Right lobe of liver (tissue), 6 donors: ENCODE measurements at places on chromosomes 5 and 9. TPM values are rescaled to one million over a fixed set of nuclear protein-coding genes. Genes with fewer than 3 reads are reported as not detected.

Gene EXD3
- 3.3 TPM for total RNA-seq

Gene NFIB
- 23.0 TPM for total RNA-seq

Gene SLC34A3
- total RNA-seq: not detected

Gene WDR31
- total RNA-seq: 3.5 TPM

Gene IFNB1
- not detected for total RNA-seq

Gene LHFPL2
- total RNA-seq: 3.4 TPM

Gene SMIM33
- total RNA-seq: not detected

Gene COL5A1
- 8.5 TPM for total RNA-seq

Gene GABRA1
- not detected for total RNA-seq

Gene SIMC1
- total RNA-seq: 7.0 TPM

Gene GALNT12
- 0.40 TPM for total RNA-seq

Gene LTC4S
- 0.73 TPM for total RNA-seq

GRCh38 chr9:95091601-95092261, 225.8 kb downstream of the FANCC start:
- no peak overlapping the region for H3K27ac ChIP-seq
- H3K4me3 ChIP-seq: no peak overlapping the region
- H3K36me3 ChIP-seq: peaks cover 3% of the 10 kb centered on the region
- DNase-seq: no peak
- H3K4me1 ChIP-seq: no peaks in the 10 kb centered on the region
- no peaks in the 10 kb centered on the region for H3K27me3 ChIP-seq

- peaks cover 8% of the 10 kb centered on the region for H3K4me1 ChIP-seq
- H3K36me3 ChIP-seq: no peaks in the 10 kb centered on the region
- no peak overlapping the region for H3K4me3 ChIP-seq
- H3K27me3 ChIP-seq: no peaks in the 10 kb centered on the region
- H3K27ac ChIP-seq: no peak overlapping the region
Measured at GRCh38 chr5:42889311-42889933, 77.7 kb upstream of the SELENOP start.

DNA sequence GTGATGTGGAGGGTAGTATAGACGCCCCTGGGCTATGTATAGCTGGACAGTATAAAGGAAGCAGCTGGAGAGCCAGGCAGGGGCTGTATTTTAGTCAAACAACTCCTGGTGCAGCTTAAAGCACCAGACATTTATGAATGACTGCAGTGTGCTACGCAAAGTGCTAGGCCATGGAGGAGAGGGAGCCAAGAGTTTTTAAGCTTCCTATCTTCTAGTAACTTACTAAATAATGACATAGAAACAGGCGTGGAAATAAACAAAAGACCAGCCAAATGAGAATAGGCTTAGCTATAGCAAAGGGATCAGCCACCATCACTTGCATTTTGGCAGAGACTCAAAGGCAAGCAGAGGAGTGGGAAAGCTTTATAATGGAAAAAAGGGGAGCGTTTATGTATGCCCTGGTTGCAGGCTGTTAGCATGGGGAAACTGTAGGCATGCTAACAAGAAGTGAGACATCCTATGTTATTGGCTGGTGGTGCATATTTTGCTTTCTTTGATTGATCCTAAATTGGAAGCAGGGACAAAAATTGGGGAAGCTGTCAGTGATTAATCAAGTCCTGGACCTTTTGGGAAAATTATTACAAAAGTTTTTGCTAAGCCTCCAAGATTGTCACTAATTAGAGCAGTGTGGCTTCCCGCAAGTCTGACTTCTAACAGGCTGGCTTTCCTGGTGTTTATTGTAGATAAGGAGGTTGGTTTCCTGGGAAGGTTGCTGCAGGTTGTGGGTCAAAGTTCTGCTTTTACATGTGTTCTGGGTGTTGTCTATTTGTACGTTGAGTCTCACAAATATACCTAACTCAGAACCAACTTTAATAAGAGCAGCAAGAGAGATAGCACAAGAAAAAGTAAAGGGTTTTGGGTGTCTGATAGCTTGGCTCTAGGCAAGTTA, 46.6 kb downstream of the RAB3C start:
- no peaks in the 10 kb centered on the region for H3K36me3 ChIP-seq
- no peaks in the 10 kb centered on the region for H3K27me3 ChIP-seq
- peak overlapping the region; percentile 59 for H3K27ac ChIP-seq
- no peak overlapping the region for H3K4me3 ChIP-seq

DNA sequence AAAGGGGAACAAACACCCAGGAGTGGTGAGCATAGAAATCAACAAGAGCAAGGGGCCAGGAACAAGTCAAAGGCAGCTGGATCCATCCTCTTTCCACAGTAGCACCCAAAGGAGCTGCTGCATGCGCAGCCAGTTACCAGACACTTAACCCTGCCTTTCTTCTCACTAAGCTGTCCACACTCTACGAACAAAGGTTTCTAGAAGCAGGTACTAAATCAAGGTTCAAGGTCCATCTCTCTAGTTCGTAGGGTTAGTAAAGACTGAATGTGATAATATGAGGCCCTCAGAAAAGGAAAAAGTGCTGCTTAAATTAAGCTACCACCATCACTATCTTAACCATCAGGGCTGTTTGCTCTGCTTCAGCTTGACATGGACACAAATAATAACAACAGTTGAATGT, 121.2 kb upstream of the NIPBL start:
- H3K36me3 ChIP-seq: no peaks in the 10 kb centered on the region
- H3K4me3 ChIP-seq: no peak overlapping the region
- no peak for DNase-seq
- no peaks in the 10 kb centered on the region for H3K4me1 ChIP-seq

DNA sequence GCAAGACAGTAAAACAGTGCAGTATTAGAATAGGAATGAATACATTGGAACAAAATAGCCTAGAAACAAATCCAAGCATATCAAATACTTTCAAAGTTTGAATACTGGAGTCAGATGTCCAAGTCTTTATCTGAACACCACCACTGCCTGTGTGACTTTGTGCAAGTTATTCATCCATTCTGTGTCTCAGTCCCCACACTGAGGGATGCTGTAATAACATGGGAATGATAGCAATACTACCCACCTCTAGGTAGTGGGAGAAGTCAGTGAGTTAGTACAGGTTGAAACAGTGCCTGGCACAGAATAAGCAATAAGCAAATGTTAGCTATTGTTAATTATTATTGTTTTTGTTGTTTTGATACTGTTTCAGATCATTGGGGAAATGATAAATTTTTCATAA, 130.9 kb downstream of the SUSD1 start:
- no peaks in the 10 kb centered on the region for H3K36me3 ChIP-seq
- H3K27ac ChIP-seq: no peak overlapping the region
- H3K4me1 ChIP-seq: no peaks in the 10 kb centered on the region
- DNase-seq: no peak
- H3K27me3 ChIP-seq: no peaks in the 10 kb centered on the region

DNA sequence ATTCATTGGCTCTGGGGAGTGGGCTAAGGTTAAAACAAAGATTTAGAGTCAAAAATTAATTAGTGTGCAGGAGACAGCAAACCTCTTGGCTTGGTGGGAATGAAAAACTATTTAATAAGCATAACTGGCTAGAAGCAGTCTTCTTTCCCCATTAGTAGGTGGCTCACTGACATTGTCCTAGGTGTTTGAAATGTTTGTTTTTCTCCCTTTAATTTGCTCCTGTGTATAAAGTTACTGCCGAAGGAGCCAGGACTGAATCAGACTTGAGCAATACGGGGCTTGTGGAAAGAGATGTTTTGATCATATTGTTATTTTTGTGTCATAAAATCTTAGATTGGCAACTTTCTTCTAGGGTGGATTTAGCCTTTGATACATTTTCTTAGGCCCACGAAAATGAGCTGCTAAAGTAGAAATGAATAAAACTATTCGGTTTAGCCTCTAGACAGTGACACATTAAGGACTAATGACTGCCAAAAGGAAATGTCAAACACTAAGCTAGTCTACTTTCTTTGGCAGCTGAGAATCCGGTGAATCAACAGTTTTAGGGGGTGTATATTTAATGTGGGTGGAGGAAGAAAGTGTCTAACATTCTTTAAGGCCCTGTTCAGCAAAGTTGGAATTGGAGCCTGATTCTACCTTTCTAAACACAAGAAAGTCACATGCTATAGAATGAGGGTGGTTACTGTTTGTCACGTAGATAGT, 30.2 kb downstream of the LRRTM2 start:
- H3K27ac ChIP-seq: no peak overlapping the region
- H3K27me3 ChIP-seq: no peaks in the 10 kb centered on the region
- H3K36me3 ChIP-seq: no peaks in the 10 kb centered on the region
- H3K4me3 ChIP-seq: no peak overlapping the region

DNA sequence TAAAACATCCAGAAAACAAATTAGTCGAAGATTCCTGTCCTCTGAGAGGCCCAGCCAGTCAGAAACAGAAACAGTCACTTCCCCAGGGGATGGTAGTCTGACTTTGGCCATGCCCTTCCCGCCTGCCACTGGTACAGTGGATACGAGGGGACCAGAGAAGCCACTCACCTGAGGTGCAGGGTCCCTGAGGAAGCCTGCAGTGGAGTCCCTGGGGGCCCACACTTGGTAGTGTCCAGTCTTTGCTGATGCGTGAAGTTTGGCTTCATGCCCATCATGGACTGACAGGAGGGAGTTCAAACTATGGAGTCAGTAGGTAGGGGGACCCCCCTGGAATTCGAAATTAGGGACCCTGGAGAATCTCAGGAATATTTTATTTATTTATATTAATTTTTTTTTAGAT, 147.5 kb downstream of the DAB2IP start:
- no peak overlapping the region for H3K4me3 ChIP-seq
- H3K27me3 ChIP-seq: no peaks in the 10 kb centered on the region
- H3K4me1 ChIP-seq: no peaks in the 10 kb centered on the region
- no peaks in the 10 kb centered on the region for H3K36me3 ChIP-seq
- H3K27ac ChIP-seq: no peak overlapping the region

- no peaks in the 10 kb centered on the region for H3K27me3 ChIP-seq
- no peaks in the 10 kb centered on the region for H3K36me3 ChIP-seq
- no peak for DNase-seq
- no peaks in the 10 kb centered on the region for H3K4me1 ChIP-seq
Measured at GRCh38 chr5:136527311-136527710, 162.0 kb upstream of the TRPC7 start.

GRCh38 chr5:167489202-167489601, 802.2 kb upstream of the WWC1 start:
- no peaks in the 10 kb centered on the region for H3K4me1 ChIP-seq
- H3K36me3 ChIP-seq: no peaks in the 10 kb centered on the region
- H3K4me3 ChIP-seq: no peak overlapping the region
- no peaks in the 10 kb centered on the region for H3K27me3 ChIP-seq
- DNase-seq: no peak

DNA sequence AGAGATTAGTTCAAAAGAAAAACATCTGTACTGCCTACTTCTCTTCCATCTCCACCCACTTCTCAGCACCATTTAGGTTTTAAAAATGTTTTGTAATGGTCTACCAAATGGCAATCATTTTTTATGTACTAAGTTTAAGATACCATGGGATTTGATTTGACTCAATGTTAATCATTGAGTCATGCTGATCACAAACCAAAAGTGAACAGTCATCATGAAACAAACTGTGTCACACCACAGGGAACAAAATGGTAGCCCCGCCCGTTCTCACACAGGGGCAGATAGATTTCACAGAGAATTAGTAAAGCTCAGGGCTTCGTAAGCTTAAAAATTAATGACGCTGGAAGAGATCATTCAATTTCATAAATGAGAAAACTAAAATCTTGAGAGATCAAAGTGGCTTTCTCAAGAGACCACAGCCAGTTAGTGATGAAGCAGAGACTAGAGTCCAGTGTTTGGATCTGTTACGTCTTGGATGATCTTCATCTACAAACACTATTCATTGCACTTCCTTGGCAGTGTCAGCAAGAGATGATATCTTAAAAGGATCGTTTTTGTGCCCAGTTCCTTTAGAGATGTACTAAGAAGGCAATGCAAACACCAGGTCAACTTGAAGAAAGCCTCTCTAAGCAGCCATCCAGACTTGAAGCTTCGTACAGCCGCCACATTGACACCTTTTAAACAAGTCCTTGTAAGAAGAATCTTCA, 33.9 kb upstream of the TRIO start:
- DNase-seq: no peak
- no peaks in the 10 kb centered on the region for H3K36me3 ChIP-seq
- no peaks in the 10 kb centered on the region for H3K27me3 ChIP-seq
- H3K27ac ChIP-seq: no peak overlapping the region

DNA sequence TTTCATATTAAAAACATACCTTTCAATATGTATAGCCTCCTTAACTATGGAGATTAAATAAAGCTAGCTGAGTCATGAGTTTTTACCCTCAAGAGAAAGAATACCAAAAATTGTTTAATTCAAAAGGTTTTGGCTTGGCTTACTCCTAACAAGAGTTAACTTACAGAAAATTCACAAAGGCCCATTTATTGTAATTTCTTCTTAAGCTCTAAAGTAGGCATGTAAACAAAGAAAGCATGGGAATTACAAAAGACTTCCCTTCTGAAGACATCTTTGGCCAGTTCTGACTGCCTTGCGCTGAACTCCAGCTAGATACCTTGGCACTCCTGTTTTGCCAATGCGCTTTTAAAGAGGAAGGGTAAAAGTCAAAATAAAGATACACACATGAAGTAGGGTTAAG, 28.2 kb downstream of the PUM3 start:
- H3K36me3 ChIP-seq: peaks cover 4% of the 10 kb centered on the region
- no peak overlapping the region for H3K4me3 ChIP-seq
- no peak for DNase-seq
- no peaks in the 10 kb centered on the region for H3K27me3 ChIP-seq

- no peak overlapping the region for H3K4me3 ChIP-seq
- H3K27ac ChIP-seq: no peak overlapping the region
- H3K36me3 ChIP-seq: no peaks in the 10 kb centered on the region
- H3K4me1 ChIP-seq: no peaks in the 10 kb centered on the region
- no peak for DNase-seq
Measured at GRCh38 chr9:115517335-115518075, 399.5 kb upstream of the TNC start.

DNA sequence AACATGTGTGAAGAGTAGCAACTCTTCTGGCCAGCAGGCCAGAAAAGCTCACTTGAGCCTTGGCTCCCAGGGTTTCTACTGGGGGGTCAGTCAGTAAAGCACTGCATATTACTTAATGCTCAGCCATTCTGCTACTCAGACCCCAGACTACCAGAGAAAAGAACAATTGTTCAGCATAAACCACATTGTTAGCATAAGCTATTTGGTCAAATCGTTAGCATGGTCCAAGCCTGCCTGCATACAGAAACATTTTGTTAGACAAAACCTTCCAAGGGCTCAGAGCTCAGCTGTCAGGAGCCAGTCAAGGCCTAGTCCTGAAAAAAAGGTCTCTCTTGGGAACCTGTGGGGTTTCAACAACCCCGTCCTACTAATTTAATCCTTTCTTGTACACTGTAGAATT, 449.3 kb downstream of the PRR16 start:
- no peak overlapping the region for H3K4me3 ChIP-seq
- no peaks in the 10 kb centered on the region for H3K4me1 ChIP-seq
- no peak for DNase-seq

DNA sequence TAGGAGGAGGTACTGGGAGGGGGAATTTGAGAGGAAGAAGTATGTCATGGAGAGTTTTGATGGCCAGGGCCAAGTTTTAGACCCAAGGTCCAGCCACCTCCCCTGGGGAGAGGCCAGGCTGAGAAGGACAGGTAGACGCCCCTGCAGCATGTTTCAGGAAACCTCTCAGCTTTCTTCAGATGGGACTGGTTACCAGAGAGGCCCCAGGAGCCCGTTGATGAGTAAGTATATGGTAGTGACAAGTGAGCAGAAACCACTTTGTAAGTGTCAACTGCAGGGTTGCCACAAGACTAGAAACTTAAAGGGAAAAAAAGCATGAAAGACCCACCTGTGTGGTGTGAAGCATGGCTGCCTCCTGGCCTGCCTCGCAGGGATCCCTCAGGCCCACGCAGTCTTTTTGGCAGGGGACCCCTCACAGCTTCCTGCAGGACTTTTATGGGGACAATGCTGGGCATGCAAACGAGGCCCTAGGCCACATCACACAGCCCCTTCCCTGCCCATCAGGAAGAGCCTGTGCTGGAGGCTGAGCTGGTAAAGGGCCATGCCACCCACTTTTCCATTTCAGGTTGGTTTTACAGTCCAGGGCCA, 255.9 kb downstream of the FSTL4 start:
- no peaks in the 10 kb centered on the region for H3K4me1 ChIP-seq
- no peaks in the 10 kb centered on the region for H3K36me3 ChIP-seq
- DNase-seq: no peak
- no peak overlapping the region for H3K4me3 ChIP-seq
- H3K27me3 ChIP-seq: no peaks in the 10 kb centered on the region
